ENCODE measurements at places on chromosomes 2 and 18.

DNA sequence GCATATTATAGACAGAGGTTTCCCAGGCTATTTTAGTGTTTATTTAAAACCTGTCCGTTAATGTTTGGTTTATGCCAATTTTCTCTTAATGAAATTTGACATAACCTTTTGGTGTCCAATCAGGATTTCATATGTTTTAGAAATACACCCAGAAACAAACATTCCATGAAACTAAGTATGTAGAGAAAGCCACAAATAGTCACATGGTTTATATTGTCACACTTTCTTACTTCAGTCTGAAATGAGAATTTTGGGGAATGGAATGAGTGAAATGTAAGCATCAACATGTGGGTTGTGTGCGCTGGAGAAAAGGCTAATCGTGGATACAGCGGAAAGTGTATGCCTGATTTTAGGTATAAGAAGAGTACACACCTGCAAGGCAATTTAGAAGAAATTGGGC is 277.0 kb upstream of the RAB12 start:
- no peak for DNase-seq

DNA sequence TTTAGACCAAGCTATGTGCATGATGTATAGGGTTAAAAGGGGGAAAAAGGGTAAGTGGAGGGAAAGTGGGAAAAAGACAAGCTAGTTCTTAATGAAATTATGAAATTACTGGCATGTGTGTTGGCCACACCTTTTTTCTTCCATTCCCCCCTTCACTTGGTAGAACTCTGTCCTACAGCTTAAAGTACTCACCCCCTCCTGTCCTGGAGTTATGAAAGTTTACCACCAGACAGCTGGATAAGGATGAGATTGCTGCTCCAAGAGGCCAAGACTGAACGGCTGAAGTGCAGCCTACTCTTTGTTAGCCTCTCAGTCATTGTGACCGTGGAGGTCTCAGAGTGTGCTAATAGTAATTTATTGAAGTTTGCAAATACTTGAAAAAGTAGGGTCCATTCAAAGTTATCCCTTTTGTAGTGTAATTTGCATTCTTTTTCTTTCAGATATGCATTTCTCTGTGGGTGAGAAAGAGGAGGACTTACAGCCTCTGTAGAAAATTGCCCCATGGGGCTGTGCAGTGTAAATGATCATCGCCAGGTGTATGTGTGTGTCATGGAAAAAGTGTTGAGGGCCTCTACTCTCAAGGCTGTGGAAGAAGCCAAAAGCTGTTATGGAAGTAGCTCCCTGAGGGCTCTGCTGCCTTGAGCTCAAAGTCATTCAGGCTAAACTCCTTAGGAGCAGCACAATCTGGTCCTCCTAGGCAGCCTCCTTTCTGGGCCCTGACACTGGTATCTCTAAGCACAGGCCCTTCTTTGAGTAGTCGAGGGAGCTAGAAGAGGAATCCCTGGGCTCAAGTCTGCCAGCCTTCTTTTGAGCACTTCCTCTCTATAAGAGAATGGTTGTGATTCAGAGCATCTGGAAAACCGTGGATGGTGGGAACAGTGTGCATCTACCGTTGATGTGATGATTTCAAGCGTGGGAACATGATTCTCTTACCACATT is 46.2 kb downstream of the LHCGR start:
- DNase-seq = no peak

GRCh38 chr2:146317959-146318358 is 1526.9 kb upstream of the ACVR2A start:
- no peak for DNase-seq

DNA sequence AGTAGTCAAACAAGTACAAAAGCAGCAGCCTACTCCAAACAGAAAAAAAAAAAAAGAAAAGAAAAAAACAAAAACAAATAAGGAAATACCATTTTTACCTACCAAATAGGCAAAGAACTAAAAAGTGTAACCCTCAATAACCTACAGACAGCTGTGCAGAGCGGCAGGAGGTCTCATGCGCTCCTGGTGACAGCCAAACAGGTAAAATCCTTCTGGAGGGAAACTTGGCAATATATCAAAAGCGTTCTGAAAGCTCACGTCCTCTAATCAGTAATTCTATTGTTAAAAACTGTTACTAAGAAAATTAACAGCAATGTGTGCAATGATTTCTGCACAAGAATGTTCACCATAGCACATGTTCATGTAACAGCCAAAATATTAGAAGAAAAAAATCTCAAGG is 105.6 kb downstream of the AFF3 start:
- DNase-seq = no peak

- DNase-seq = no peak
These were observed 261.1 kb downstream of the CNTNAP5 start for GRCh38 chr2:124286089-124286783.

GRCh38 chr2:226873826-226874225 is 38.0 kb downstream of the RHBDD1 start:
- DNase-seq = no peak

All from HepG2 (cell line).